Hindlimb muscle (tissue), 1 donor: ENCODE measurements at places on chromosomes 11 and 22. TPM values are rescaled to one million over a fixed set of nuclear protein-coding genes. Genes with fewer than 3 reads are reported as not detected.

The TRPM5 gene
- polyA plus RNA-seq, result 0.08 TPM

DNA sequence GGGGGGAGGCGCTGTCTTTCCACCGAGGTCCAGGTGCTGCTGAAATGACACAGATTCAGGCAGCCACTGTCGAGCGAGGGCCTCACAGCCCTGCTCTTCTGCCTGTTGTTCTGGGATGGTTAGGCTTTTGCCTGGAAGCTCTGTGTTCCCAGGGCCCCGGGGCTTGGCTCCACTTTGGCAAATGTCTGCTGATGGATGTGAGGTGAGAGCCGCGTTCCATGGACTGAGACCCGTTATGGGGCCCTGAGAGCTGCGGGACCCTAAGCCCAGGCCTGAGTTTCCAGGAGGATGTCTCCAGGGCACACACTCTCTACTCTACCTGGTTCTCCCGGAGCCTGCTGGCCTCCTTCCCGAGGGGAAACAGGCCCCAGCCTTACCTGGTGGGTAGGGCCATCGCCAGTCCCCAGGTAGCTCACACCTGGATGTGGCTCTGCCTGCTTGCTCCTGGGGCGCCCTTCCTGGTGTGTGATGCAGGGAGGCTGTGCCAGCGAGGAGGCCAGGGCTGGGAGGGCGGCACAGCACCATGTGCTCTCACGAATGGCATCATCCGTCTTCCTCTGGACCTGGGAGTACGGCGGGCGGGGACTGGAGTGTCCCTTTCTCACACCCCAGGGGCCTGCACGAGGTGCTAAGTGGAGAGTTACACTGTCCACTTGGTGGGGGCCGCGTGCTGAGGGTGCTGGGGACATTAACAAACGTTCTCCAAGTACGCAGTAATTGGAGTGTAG is 435.5 kb downstream of the TBC1D22A start:
- DNase-seq, result no peak

- DNase-seq, result no peak
Measured at GRCh38 chr11:92852229-92852628, 117.2 kb upstream of the MTNR1B start.

- peak; percentile 56 for DNase-seq
Measured at GRCh38 chr11:11349870-11350337, 3.1 kb downstream of the CSNK2A3 start.

DNA sequence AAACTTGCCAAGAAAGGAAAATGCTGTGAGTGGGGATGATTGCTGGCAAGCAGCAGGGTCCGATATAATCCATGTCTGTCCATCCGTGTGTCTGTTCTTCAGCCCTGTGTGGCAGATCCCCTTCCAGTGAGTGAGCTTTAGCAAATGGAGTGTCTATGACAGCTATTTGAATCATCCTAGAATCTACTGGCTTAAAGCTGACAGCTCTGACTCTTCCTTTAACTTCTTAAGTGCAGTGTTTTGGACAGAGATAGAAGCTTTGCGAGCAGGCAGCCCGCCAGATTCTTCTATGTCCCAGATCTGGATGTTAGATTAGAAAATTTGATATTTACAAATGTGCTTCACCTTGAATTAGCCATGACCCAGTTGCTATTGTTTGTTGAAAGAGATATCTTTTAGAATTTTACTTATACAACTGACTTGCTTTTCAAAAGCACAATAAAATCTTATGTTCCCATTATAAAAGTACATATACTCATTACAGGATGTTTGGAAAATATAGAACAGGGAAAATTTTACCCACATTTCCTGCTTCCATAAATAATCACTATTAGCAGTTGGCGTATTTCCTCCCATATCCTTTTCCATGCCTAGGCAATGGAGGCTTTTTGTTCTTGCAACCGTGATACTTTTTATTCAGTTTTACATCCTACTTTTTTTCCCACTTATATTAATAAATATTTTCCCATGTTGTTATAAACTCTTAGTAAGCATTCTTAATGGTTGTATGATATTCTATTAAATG is 124.5 kb downstream of the COMMD9 start:
- DNase-seq, result no peak
